ENCODE measurements at places on chromosomes 3 and 15.

DNA sequence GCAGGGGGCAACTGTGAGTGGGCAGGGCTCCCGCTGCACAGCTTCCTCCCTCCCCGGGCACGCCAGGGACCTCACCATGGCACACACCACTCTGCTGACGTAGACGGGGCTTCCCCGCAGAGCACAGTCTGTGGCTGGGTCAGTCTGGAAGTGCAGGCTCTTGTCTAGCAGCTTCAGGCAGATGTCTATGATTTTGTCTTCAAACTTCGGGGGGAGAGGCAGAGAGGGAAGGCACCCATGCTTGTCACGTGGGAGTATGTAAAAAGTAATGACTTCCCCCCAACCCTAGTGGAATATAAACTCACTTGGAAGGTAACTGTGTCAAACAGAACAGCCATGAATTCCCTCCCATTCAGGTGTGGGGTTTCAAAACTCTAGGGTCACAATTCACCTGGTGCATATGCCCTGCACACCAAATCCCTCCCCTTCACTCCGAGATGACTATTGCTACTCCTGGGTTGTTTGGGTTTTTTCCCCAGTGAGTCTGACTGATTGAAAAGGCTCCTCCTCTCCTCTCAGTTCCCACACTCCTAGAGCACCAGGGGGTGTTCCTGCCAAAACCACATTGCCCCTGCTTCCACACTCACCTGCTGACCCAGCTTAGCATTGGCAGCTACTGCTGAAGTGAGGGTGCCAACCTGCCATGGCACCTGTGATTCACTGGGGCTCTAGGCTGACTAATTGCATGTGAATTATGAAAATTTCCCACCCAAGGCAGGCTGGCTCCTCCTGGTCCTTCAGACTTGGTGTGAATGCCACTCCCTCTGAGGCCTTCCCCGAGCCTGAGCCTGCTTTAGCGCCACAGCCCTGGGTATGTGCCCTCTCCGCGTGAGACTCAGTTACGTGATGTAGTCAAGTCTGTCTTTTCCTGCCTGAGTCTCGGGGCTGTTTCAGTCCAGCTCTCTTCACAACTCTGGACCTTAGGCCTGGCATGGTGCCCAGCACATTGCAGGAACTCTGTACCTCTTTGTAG is 13.0 kb downstream of the TGM5 start:
- DNase-seq, result no peak

- no peak for DNase-seq
Measured at GRCh38 chr3:84836961-84837360, 121.8 kb upstream of the CADM2 start.

- no peak for DNase-seq
Measured at GRCh38 chr3:73028803-73029202, 32.2 kb downstream of the PPP4R2 start.

DNA sequence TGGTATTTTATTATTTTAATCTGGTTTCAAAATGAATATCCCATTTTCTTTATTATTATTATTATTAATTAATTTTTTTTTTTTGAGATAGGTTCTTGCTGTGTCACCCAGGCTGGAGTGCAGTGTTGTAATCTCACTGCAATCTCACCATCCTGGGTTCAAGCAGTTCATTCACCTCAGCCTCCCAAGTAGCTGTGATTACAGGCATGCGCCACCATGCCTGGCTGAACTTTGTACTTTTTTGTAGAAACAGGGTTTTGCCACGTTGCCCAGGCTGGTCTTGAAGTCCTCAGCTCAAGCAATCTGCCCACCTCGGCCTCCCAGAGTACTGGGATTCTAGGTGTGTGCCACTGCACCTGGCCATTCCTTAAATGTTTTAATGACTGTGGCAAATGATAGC is 28.6 kb downstream of the DAG1 start:
- no peak for DNase-seq

DNA sequence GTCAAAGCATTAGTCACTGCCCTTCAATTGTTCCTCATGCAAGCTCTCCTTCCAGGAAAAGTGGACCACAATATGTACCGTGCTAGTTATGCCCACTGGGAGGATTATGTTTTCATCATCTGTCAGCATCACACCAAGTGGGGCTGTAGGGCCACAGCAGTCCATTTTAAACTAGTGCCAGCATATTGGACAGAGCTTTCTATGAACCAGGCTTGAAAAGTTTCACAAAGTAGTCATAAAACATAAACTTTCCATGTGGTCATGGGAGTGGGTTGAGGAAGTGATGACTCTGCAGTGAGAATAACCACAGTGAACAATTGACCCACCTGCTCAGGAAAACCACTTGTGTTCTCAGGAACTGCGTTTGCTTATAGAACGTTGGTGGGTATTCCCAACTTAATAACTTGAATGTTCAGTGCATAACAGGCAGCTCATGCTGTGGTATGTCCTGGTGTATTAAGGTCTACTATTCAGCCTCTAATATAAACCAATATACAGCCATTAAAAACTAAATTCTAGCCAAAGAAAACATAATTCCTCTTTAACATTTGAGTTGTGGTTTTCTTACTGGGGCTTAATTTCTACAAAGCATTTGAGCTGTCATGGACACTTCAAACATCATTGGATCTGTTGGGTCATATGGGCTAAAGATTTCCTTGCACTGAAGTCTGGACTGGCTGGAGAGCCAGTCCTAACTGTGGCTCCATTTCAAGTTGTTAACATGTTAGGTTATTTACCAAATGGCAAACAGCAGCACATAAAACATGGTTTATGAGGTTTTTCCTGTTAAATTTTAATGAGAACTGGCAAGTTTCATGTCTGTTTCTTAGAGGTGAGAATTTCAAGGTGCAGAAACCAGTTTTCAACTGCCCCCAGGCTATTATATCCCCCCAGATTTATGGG is 274.1 kb downstream of the OTOL1 start:
- DNase-seq, result no peak

DNA sequence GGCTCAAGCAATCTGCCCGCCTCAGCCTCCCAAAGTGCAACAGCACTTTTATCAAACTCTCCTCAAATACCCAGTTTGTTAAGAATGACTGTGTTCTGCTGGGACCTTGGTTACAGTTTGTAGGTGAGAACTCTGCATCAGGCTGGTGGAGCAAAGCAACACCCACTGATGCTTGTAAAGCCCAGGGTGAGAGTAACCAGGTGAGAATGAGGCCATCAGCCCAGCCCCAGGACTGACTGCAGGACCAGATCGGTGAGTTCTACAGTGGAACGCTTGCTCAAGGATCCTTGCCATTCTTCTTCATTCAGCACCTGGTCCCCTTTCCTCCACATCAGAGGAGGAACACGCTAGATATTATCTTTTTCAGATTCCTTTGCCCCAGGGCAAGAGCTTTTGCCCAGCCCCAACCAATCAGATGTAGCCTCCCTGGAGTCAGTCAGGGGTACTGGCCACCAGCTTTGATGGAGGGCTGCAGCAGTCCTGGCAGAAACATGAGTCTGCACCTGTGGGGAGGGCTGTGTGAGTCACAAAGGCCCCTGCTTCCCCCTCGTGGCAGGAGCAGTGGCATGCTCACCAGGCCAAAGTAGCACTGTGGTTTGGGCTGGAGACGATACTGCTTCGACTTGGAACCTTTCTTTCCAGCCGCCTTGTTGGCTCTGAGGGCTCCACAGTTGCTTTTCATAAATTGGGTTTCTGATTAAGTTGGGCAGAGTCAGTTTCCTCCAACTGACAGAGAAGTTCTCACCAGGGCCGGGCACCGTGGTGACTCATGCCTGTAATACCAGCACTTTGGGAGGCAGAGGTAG is 3.5 kb upstream of the SHISA5 start:
- DNase-seq, result no peak

DNA sequence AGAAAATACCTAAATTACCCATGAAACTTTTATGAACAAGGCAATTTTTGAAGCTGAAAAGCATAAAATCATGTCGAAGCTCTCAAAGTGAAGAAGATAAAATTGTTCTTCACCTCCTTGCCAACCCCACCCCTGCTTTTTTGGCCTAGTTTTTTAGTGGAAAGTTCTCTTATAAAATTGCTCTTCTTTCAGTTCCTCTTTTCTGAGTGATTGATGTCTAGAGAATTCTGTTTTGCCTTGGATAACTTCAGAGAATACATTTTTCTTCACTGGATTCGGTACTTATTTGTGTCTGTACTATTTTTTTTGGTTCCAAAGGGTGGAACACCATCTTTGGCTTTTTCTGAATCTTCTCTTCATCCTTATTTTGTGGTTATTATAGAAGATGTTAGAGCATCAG is 25.0 kb upstream of the PYDC2 start:
- DNase-seq, result no peak

DNA sequence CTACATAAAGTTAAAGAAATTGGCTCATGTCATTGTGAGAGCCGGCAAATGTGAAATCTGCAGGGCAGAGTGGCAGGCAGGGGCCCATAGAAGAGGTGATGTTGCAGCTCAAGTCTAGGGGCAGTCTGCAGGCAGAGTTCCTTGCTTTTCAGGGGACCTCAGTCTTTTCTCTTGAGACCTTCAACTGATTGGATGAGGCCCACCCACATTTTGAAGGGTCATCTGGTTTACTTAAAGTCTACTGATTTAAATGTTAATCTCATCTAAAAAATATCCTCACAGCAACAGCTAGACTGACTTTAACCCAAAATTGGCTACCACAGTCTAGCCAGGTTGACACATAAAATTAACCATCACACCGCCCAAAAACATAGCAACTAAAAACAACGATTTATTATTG is 77.6 kb upstream of the ALDH1L1 start:
- no peak for DNase-seq

- DNase-seq, result no peak
Measured at GRCh38 chr15:75836959-75837334, 6.3 kb upstream of the UBE2Q2 start.

- no peak for DNase-seq
Measured at GRCh38 chr15:39283531-39283930, 297.3 kb upstream of the THBS1 start.

DNA sequence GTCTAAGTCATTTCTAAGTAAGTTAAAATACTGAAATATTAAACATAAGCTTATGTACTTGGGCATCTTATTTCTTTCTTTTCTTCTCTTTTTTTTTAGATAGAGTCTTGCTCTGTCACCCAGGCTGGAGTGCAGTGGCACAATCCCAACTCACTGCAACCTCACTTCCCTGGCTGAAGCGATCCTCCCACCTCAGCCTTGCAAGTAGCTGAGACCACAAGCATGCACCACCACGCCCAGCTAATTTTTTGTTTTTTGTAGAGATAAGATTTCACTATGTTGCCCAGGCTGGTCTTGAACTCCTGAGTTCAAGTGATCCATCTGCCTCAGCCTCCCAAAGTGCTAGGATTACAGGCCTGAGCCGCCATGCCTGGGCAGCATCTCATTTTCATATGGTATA is 16.0 kb upstream of the ZNF710 start:
- no peak for DNase-seq

DNA sequence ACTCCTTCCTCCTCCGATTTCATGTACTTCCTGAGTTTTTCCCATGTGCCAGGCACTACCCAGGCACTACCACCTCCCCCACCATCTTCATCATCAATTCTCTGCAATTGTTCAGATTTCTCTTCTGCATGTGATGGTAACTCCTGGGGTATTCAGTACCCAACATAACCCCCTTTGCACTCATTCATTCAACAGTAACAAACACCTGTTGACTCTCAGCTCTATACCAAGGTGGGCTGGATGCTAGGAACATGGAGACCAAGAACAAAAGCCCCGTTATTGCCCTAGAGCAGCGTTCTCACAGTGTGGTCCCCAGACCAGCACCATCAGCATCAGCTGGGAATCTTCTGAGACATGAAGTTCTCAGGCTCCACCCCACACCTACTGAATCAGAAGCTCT is 113.0 kb upstream of the CHD2 start:
- DNase-seq, result no peak

- DNase-seq, result no peak
Measured at GRCh38 chr3:64595253-64595694, 92.5 kb downstream of the ADAMTS9 start.

GRCh38 chr3:160078533-160078932 is 89.9 kb downstream of the IL12A start:
- no peak for DNase-seq

GRCh38 chr3:109559389-109559788 is 222.0 kb upstream of the DPPA4 start:
- DNase-seq, result no peak

- DNase-seq, result peak; percentile 2
Measured at GRCh38 chr3:98588065-98588464, 5.3 kb downstream of the CPOX start.

DNA sequence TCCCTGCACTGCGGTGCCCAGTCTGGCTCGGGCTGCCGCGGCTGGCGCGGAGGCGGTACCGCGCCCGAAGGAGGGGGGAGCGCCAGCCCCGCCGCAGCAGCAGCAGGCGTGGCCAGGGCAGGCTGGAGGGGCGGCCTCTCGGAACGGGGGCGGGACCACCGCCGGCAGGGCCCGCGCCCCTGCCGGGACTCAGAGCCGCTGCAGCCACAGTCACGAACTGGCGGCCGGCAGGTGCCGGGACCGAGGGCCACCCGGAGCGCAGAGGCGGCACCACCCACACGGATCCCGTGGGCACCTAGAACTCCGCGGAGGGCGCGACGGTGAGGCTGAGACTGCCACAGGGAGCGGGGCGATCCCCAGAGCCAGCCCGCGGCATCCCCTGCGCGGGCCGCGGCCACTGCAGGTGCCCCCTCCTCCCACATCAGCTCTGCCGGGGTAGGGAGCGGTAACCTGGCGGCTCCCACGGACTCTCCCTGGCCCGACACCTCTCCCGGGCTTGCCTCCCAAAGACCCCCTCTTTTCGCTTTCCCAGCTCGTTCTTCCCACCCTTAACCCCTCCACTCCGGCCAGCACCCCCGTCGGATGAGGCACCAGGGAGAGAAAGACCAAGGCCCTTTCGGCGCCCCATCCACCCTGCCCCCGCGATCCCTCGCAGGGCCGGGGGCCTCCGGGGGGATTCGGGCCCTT is at the start of gene VWA5B2:
TSS of gene VWA5B2 (plus strand) at position 192 of the 687 bp plus-strand sequence. CDS start 944 bp downstream, outside the sequence.
- peak; percentile 67 for DNase-seq

DNA sequence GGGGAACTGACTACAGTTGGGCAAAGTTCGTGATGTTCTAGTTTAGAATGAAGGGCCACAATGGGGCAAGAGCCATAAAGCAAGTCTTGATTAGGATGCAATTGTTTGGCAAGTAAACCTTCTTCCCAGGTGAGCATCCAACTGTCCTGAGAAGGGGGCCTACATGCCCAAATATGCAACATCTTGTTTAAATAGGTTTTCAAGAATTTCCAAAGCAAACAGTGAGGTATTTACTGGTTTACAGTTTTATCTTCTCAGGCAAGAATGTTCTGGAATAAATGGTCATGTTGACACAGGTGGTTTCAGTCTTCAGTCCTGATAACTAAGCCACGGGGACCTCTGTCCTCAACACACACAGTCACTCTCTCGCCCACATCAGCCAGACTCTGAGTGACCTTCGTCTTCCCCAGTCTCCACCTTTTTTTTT is 90.3 kb upstream of the FAM174B start:
- DNase-seq, result no peak

- no peak for DNase-seq
Measured at GRCh38 chr3:29249829-29250345, 31.0 kb upstream of the RBMS3 start.

Measured in SW 1271 (cell line).